ENCODE measurements at places on chromosomes 6 and 20.

DNA sequence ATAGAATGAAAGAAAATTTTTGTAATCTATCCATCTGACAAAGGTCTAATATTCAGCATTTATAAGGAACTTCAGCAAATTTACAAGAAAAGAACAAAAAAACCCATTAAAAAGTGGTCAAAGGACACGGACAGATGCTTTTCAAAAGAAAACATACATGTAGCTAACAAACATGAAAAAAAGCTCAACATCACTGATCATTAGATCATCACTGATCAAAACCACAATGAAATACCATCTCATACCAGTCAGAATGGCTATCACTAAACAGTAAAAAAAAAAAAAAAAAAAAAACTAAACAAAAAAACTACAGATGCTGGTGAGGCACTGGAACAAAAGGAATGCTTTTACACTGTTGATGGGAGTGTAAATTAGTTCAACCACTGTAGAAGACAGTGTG, 837.1 kb downstream of the EPHA7 start:
- no peak for DNase-seq

DNA sequence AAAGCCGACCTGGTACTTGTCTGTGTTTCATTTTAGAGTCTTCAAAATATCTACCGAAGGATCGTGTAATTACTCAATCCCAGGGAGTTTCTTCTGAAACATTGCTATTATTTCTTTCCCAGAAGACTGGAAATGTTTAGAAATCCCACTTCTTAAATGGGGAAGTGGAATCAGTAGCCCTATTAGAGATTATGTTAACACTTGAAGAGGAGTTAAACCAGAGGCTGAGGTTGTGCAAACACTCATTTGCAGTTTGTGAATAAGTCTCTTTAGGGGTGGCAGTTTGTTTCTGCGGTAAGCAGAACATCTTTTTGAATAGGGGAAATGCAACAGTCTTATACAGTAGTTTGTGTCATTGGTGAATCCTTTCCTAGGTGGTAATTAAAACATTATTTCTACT, 21.3 kb downstream of the DSP start:
- no peak for DNase-seq

GRCh38 chr6:112839525-112839961, 492.4 kb downstream of the RFPL4B start:
- DNase-seq = no peak

GRCh38 chr6:169583886-169584541, 117.8 kb downstream of the WDR27 start:
- no peak for DNase-seq

- no peak for DNase-seq
These were observed 600 bp upstream of the SYNJ2 start for GRCh38 chr6:157981132-157981394.

GRCh38 chr20:62861726-62862336, at the start of gene TCFL5:
TCFL5 (minus strand) TSS chr20:62861822; CDS start chr20:62861670, 152 bp downstream.
- DNase-seq = peak; percentile 89

- DNase-seq = no peak
These were observed 34.0 kb upstream of the THBS2 start for GRCh38 chr6:169287675-169288074.
